ENCODE measurements at places on chromosomes 2 and 18. TPM values are rescaled to one million over a fixed set of nuclear protein-coding genes. Genes with fewer than 3 reads are reported as not detected.

DNA sequence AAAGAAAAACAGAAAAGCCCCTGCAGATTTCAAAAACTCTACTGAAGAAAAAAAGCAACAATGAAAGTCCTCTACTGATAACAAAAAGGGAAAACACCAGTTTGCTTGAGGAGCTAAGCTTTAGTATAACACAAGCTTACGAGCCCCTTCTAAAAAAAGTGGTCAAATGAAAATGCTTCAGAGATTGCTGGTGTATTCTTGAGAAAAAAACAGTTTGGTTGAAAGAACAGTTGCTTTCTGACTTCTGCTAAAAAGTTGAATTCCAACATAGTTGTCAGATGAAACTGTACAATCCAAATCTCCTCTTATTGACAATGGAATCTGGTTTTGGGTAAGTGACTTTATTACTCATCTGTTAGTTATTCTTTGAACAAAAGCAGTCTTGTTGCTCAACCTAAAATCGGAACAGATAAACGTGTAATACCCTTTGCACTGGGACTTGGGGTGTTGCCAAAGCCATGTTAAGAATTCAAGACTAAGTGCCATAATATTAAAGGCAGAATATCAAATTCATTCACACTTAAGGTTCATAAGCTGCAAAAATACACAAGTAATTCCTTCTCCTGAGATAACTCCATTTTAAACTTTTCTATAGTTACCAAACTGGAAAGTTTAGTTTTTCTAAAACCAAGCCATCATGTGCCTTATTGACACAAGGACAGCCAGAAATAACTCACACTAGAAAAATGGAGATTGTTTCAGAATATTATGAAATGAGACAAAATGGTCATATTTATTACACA, 45.3 kb upstream of the SPAG16 start:
- DNase-seq: no peak

DNA sequence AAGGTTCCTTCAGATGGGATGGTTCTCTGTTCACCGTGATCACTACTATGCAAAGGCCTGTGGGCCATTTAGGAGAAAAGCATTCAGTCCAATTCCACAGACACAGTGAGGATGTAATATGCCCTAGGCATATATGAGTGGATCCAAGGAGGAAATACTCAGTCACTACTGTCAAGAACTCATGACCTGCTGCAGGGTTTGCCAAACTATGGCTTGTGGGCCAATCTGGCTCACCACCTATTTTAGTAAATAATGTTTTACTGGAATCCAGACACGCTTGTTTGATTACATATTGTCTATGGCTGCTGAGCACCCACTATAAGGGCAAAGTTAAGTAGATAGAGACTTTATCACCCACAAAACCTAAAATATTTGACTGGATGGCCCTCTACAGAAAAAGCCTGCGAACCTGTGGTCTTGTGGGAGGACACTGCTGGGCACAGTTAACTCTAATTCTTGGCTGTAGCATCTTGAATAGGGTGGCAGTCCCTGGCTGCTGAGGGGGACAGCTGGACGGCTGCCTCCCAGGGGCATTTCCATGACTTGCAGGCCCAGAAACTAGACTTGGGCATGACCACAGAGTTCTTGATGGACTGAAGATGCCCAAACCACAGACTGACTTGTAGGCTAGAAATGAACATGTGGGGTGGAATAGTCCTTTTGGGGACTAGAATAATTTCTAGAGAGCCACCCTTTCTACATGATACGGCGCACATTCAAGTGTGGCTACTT, 20.6 kb upstream of the LTBP1 start:
- no peak for DNase-seq

GRCh38 chr2:98731894-98732349, 990 bp upstream of the MGAT4A start:
- DNase-seq: no peak

GRCh38 chr2:26767894-26768487, 3.9 kb downstream of the SLC35F6 start:
- no peak for DNase-seq

GKN1 gene
- total RNA-seq: not detected

Data from progenitor cell of endocrine pancreas (in vitro differentiated cells).